Activated CD4-positive, alpha-beta T cell treated with anti-CD3 and anti-CD28 coated beads, Interleukin-2, amount 10 ng/mL, durations not matched to agents 7 days and 5 days (primary cell): ENCODE measurements at places on chromosomes 16 and 17. TPM values are rescaled to one million over a fixed set of nuclear protein-coding genes. Genes with fewer than 3 reads are reported as not detected.

DNA sequence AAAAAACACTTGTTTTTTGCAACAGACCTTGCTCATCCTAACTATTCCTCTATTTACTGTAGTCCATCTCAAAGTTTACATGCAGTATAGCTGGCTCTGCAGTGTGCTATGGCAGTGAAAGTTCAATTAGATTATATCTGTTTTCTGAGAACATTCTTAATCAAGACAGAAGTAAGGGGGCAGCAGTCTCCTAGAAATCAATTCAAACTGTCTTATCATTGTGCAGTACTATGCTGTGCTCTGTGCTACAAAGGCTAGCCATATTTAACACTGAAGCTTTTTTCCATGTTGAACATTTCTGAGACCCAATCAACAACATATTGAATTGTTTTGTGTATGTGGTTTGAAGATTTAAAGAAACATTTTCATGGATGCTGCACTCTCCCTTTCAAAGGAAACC lies 11.4 kb downstream of the NETO2 start:
- no peaks in the 10 kb centered on the region for H3K36me3 ChIP-seq
- H3K4me3 ChIP-seq, result no peak overlapping the region
- H3K27me3 ChIP-seq, result no peaks in the 10 kb centered on the region
- H3K4me1 ChIP-seq, result peaks cover 11% of the 10 kb centered on the region
- DNase-seq, result no peak
- no peak overlapping the region for H3K27ac ChIP-seq

DNA sequence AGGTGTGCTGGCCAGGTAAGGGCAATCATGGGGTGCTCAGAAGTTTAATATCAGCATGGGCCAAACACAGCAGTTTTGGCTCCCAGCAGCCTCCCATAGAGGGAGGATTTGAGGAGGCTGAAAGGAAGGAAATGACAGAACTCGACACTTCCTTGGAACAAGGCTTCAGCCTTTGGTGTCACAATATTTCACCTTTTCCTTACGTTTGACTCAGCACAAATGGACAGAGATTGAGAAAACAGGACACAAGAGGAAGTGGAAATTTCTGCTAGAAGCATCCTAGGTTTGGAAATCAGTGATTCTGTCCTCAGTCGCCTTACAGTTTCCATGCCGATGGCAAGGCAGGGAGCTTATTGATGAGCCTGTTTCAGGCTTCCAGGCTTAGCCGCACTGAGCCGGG lies 181.4 kb downstream of the MAF start:
- H3K27ac ChIP-seq, result no peak overlapping the region
- H3K27me3 ChIP-seq, result no peaks in the 10 kb centered on the region
- no peaks in the 10 kb centered on the region for H3K36me3 ChIP-seq
- DNase-seq, result no peak
- no peak overlapping the region for H3K4me3 ChIP-seq
- H3K4me1 ChIP-seq, result peaks cover 26% of the 10 kb centered on the region

DNA sequence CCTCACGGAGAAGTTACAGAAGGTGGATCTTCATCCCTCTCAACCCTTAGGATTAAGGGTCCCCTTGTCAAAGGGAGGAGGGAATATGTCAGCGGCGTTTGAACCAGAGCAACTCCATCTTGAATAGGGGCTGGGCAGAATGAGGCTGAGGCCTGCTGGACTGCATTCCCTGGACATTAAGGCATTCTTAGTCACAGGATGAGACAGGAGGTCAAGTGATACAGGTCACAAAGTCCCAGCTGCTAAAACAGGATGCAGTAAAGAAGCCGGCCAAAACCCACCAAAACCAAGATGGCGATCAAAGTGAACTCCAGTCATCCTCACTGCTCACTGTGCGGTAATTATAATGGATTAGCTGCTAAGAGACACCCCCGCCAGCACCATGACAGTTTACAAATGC lies 36.7 kb downstream of the RBFOX3 start:
- no peak for DNase-seq
- H3K4me1 ChIP-seq, result no peaks in the 10 kb centered on the region
- no peak overlapping the region for H3K27ac ChIP-seq
- no peaks in the 10 kb centered on the region for H3K36me3 ChIP-seq
- H3K27me3 ChIP-seq, result no peaks in the 10 kb centered on the region

GRCh38 chr16:50067290-50067853 lies 1.6 kb downstream of the HEATR3 start:
- peaks cover 23% of the 10 kb centered on the region for H3K36me3 ChIP-seq
- no peaks in the 10 kb centered on the region for H3K27me3 ChIP-seq
- H3K27ac ChIP-seq, result peak overlapping the region; percentile 90
- H3K4me1 ChIP-seq, result peaks cover 45% of the 10 kb centered on the region

GRCh38 chr17:48456589-48456988 lies 26.6 kb upstream of the SKAP1 start:
- peak; percentile 20 for DNase-seq
- no peaks in the 10 kb centered on the region for H3K27me3 ChIP-seq
- peaks cover 72% of the 10 kb centered on the region for H3K4me1 ChIP-seq
- H3K27ac ChIP-seq, result peak overlapping the region; percentile 71
- peak overlapping the region; percentile 60 for H3K4me3 ChIP-seq

DNA sequence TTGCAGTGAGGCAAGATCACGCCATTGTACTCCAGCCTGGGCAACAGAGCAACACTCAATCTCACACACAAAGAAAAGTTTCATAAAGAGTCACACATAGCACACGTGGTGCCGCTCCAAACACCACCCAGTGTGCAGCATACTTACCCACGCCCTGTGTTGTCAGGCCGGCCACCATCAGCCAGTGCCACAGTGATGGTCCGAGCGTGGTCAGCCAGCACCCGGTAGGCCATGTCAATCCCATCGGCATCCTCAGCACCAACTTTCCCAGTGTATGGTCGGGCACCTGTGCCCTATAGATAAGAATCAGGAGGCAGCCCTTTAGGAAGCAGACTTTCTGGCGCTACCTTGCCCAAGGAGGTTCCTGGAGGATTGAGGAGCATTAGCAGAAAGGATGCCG lies 17.7 kb upstream of the EXOSC6 start:
- DNase-seq, result no peak
- peak overlapping the region; percentile 19 for H3K27ac ChIP-seq
- peaks cover 3% of the 10 kb centered on the region for H3K4me1 ChIP-seq
- H3K4me3 ChIP-seq, result no peak overlapping the region
- peaks cover 61% of the 10 kb centered on the region for H3K36me3 ChIP-seq

DNA sequence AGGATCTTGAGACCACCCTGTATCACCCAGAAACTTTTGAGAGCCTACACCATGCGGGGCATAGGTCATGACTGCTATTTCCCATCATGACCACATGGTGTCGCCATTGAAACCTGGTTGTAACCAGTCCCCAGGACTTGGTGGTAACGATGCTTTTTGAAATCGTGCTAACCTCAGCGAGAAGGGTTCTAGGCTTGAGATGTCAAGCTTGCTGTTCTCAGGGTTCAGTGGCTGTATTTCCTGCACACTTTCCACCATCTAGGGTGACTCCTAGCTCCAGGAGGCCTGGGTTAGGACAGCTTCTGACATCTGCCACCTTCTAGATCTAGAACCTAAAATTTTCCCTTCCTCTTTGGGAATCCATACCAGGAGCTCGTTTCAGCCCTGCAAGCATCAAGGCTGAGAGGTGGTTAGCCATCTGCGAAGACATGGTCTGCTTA lies 13.0 kb upstream of the SPNS3 start:
- peak; percentile 80 for DNase-seq
- peaks cover 6% of the 10 kb centered on the region for H3K4me1 ChIP-seq
- H3K27me3 ChIP-seq, result no peaks in the 10 kb centered on the region

GRCh38 chr17:77560381-77560780 lies 398.1 kb upstream of the TNRC6C start:
- H3K27ac ChIP-seq, result no peak overlapping the region
- H3K36me3 ChIP-seq, result no peaks in the 10 kb centered on the region
- peaks cover 5% of the 10 kb centered on the region for H3K27me3 ChIP-seq
- no peak for DNase-seq

GRCh38 chr16:69885722-69886121 lies 65.4 kb upstream of the CLEC18A start:
- no peak for DNase-seq
- H3K27me3 ChIP-seq, result no peaks in the 10 kb centered on the region
- peaks cover 32% of the 10 kb centered on the region for H3K36me3 ChIP-seq
- H3K4me1 ChIP-seq, result no peaks in the 10 kb centered on the region
- no peak overlapping the region for H3K4me3 ChIP-seq
- no peak overlapping the region for H3K27ac ChIP-seq

GRCh38 chr17:5135726-5136579 lies 20.1 kb downstream of the USP6 start:
- no peak for DNase-seq
- no peaks in the 10 kb centered on the region for H3K36me3 ChIP-seq
- no peak overlapping the region for H3K27ac ChIP-seq
- no peaks in the 10 kb centered on the region for H3K27me3 ChIP-seq

The PRSS21 gene
- 0.67 TPM for total RNA-seq

The TNFSF12 gene
- total RNA-seq, result 79.6 TPM

The SPATA22 gene
- total RNA-seq, result 0.81 TPM

The MT1E gene
- total RNA-seq, result 100 TPM

The ABCC11 gene
- 0.10 TPM for total RNA-seq

The CFAP97D1 gene
- not detected for total RNA-seq

The CLCN7 gene
- total RNA-seq, result 58.3 TPM

The ZNF200 gene
- total RNA-seq, result 11.7 TPM

The RANBP10 gene
- 30.4 TPM for total RNA-seq

The TUBG2 gene
- 7.2 TPM for total RNA-seq
